ENCODE measurements at places on chromosomes 2 and 18.

GRCh38 chr2:15668611-15669305 lies 77.1 kb downstream of the DDX1 start:
- no peak for DNase-seq

GRCh38 chr2:60498816-60499429 lies 54.5 kb downstream of the BCL11A start:
- no peak for DNase-seq

DNA sequence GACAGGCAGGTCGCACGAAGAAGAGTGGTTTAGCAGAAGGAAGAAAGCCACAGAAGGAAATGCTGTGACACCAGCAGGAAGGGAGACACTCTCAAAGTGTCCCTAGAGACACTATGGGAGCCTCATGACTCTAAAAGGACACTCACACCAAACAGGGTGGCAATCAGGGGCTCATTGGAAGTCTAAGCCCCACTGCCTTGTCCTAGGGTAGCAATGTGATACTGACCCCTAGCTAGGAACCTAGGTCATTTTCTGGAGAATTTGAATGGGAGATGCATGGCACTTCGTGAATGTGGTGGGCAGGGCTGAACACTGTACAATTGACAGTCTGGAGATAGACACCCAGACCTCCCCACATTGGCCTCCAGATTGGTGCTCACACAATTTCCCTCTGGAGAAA lies 385.0 kb downstream of the EIPR1 start:
- DNase-seq, result no peak

- DNase-seq, result no peak
Measured at GRCh38 chr2:204051984-204052556, 115.5 kb downstream of the ICOS start.

DNA sequence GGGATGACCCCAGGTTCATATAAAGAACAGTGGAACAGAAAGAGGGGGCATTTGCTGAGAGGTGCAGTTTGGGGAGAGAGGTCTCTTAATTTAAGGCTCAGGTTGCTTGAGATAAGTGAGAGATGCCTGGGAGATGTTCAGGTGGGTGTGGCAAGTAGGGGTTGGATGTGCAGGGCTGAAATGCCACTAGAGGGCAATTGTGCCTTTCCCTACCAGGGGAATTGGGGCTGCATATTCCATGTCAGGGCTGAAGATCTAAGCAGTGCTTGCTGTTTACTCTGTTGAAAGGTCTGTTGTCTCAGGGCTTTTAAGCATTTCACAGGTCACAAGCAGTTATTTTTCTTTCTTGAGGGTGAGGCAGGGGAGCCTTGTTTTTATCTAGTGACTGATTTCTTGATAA lies 7.8 kb downstream of the CCDC85A start:
- DNase-seq, result peak; percentile 54

DNA sequence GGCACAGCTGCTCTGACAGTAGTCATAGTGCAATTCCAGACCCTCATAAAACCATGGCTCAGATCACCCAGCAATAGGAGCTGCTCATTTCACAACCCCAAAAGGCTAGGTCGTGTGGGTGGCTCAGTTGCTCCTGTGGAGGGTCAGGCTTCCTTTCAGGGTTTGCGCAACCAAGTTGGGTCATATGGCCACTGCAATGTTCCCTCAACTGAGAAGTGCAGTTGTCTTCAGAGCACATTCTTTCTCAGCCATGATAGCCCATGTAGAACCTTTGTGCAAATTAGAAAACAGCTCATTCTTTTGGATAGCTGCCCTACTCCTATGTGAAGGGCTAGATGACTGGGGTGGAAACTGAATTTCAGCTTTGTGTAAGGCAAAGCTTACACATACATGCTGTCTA lies 3.2 kb downstream of the SERPINB13 start:
- DNase-seq, result no peak

DNA sequence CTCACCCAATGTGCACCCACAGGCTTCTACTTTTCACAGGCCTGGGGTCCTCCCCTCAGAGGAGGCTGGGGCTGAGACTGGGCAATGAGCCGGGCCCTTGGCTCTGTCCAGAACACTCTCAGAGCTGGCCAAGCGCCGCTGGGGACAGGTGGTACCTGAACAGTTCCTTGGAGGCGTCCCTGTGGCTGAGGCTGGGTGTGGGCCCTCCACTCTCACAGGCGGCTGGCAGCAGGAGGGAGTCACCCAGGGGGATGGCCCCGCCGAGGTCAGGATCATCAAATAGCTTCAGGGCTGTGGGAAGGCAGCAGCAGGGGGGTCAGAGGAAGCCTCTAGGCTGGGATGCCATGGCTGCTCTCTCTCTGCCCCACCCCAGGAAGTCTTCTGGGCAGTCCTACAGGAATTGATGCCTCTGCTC lies 27.1 kb downstream of the HS1BP3 start:
- DNase-seq, result no peak

DNA sequence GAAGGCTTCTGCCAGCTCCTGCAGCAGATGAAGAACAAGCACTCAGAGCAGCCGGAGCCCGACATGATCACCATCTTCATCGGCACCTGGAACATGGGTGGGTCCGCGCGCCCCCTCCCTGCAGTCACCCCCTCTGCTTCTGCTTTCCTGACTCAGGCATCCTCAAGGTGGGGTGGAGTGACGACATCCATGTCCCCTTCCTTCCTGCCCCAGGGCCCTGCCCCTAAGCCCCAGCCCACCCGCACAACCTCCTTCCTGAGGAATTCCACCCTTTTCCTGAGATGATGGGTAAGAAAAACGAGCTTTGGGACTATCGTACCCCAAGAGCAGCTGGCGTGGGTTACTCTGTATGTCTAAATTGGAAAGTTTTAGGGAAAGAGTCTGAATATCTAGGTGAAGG lies 89.7 kb upstream of the ATG16L1 start:
- DNase-seq, result no peak

GRCh38 chr2:74760875-74761630 lies 72.9 kb upstream of the HK2 start:
- DNase-seq, result peak; percentile 26

GRCh38 chr2:37671816-37672103 lies 318 bp upstream of the CDC42EP3 start:
- DNase-seq, result no peak

- no peak for DNase-seq
Measured at GRCh38 chr18:37529863-37530262, 35.7 kb downstream of the CELF4 start.

DNA sequence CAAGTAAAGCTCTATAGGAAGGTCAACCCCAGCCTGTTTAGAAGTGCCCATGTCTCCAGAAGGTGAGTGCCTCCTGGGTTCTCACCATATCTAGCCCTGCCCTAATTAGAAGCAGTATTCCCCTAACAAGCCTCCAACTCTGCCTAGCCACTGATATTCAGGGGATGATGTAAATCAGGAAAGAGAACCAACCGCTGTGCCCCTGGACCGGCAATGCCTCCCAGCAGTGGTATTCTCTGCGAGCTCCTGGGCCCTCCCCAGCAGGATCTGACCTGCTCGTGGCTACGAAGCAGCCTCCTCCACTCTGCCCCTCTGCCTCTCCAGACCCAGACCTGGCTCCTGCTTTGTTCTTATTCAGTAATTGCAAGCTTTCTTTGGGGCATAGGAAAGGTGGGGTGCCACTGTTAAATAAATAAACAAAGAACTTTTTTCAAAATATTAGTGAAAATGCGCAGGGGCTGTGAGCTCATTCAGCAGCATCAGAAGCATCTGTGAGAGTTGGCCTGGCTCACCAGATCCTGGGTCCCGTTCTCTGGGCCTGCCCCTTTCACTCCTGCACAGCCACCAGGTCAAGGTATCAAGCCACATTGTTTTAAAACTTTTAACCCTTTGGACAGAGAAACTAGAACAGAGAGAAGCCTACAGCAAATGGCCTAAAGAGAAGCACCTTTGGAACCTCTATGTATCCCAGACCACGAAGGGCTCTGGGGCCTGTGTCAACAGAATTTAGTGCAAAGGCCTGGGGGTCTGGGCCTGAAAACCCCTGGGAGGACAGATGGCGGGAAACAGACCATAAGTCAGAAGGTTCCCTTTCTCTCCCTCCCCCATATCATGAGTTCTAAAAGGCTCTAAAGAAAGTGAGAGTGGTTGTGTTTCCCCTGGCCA lies 11.9 kb downstream of the MREG start:
- no peak for DNase-seq

DNA sequence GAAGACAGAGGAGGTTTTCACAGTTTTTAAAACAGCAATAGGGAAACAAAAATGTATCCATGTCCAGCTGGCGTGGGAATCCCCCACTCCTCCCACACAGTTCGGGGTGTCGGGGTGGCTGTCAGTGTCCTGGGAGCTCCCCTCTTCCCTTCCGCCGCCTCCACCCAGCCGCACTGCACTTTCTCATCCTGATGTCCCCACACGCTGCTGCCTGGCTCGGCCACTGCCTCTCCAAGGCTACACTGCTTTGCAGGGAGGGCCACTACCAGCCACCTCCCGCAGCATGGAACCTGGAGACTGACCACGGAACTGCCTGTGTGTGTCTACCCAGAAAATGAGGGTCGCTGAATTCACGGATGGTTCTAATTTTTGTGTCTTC lies 138.7 kb upstream of the CTDP1 start:
- no peak for DNase-seq

DNA sequence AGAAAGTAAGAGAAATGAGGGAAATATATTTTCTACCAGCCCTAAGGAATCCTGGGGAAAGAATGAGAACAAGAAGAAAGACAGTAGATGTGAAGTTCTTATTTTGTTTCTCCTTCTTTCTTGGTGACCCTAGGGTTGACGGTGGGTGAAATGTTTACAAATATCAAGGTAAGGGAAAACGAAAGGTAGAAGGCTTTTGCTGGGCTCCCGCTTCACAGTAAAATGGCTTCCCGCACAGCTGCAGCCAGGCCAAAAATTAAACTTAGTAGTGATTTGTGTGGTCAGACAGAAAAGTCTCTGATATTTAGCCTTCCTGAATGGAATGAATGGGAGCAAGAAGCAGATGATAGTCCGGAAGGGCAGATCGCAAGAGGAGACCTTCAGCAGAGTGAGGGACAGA lies 99.1 kb upstream of the COL3A1 start:
- no peak for DNase-seq

- DNase-seq, result no peak
Measured at GRCh38 chr2:17441055-17441771, 77.0 kb downstream of the RAD51AP2 start.

DNA sequence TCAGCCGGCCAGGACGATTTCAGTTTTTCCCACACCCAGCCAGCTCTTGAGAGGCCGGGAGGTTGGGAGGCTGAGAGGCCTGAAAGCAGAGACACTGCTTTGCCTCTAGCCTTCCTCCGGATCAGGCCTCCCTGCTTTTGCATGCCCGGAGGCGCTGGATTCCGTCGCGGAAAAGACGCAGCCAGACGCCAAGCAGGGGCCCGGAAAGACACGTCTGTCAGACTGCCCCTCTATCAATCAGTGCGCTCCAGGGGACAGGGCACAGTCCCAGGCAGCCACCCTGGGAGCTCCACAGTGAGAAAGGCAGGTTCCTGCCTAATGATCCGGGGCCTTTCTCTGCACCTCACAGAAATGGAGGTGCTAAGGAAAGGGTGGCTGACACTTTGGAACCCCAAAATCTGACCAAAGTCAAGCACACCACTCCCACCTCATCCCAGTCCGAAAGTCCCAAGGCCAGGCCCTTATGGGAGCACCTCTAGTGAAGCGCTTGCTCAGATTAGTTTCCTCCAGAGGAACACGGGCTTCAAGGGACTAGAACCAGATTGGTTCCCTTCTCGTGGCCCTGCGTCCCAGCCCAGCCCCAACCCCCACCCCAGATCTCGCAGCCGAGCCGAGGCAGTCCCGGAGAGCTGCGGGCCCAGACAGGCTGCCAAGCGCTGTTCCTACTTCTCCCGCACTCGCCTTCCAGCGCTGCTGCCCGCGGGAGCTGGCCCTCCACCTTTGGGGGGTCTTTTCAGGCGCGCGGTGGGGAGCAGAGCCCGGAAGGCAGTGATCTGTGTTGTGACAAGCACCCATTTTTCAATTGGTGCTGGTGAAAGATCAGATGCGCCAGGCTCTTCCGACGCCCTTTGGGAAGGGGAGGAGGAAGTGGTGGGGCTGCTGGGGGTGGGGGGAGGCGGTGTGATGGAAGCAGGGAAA lies 5.0 kb downstream of the DLX1 start:
- DNase-seq, result no peak

All from pons (tissue), 1 donor.